ENCODE measurements at places on chromosomes 2 and 18.

DNA sequence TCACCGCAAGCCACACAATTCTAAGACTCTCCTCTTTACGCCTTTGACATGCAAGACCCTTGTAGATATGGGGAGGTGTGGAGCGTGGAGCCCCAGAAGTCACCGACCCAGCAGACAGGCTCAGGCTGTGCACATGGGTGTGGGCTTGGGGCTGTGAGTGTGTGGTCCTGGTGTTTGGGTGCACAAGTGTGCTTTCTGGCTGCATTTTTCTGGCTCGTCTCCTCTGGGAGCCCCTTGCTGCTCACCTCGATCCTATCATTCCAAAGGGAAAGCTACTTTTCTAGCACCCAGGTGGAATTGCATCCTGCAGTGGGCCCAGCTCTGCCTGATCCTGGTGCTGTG is 143.0 kb downstream of the ACOXL start:
- H3K36me3 ChIP-seq = no peaks in the 10 kb centered on the region
- no peak overlapping the region for H3K27ac ChIP-seq
- peaks cover 18% of the 10 kb centered on the region for H3K27me3 ChIP-seq
- no peak for DNase-seq
- H3K4me1 ChIP-seq = no peaks in the 10 kb centered on the region

GRCh38 chr18:29169599-29169998 is 992.7 kb upstream of the CDH2 start:
- no peak for DNase-seq
- H3K27ac ChIP-seq = no peak overlapping the region

- no peak for DNase-seq
- peaks cover 86% of the 10 kb centered on the region for H3K27me3 ChIP-seq
- H3K36me3 ChIP-seq = peaks cover 5% of the 10 kb centered on the region
- no peak overlapping the region for H3K27ac ChIP-seq
These were observed 3.8 kb downstream of the ONECUT2 start for GRCh38 chr18:57438743-57439608.

GRCh38 chr18:60372596-60372995 is at the start of gene MC4R:
Gene MC4R, minus strand, starts transcription at chr18:60372775. Its CDS starts 426 bp downstream, at chr18:60372349.
- no peaks in the 10 kb centered on the region for H3K4me1 ChIP-seq
- no peak for DNase-seq
- H3K36me3 ChIP-seq = peaks cover 1% of the 10 kb centered on the region
- no peak within 1 kb of the TSS for H3K27ac ChIP-seq

- peaks cover 87% of the 10 kb centered on the region for H3K27me3 ChIP-seq
- no peak overlapping the region for H3K27ac ChIP-seq
- DNase-seq = no peak
- peaks cover 2% of the 10 kb centered on the region for H3K36me3 ChIP-seq
- no peak overlapping the region for H3K4me3 ChIP-seq
These were observed 44.6 kb upstream of the TUBA3D start for GRCh38 chr2:131431336-131431735.

Data from central memory CD8-positive, alpha-beta T cell (primary cell).